ENCODE measurements at places on chromosomes 2 and 18.

DNA sequence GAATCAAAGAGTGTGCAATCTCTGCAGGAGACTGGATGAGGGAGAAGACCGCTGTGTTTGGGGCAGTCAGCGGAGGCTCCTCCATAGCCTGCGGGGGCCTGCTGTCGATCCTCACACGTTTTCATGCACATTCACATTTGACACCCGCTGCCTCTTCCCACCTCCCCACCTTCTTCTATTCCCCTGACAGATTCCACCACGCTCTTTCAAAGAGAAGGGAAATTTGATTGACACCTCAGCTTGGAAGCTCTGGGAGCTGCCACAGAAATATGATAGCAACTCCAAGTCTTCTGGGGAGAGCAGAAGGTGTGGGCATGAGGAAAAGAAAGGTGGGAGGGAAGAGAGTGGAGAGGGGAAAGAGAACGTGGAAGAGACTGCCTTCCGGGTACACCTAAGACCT lies 87.5 kb downstream of the BOD1L2 start:
- DNase-seq = no peak

DNA sequence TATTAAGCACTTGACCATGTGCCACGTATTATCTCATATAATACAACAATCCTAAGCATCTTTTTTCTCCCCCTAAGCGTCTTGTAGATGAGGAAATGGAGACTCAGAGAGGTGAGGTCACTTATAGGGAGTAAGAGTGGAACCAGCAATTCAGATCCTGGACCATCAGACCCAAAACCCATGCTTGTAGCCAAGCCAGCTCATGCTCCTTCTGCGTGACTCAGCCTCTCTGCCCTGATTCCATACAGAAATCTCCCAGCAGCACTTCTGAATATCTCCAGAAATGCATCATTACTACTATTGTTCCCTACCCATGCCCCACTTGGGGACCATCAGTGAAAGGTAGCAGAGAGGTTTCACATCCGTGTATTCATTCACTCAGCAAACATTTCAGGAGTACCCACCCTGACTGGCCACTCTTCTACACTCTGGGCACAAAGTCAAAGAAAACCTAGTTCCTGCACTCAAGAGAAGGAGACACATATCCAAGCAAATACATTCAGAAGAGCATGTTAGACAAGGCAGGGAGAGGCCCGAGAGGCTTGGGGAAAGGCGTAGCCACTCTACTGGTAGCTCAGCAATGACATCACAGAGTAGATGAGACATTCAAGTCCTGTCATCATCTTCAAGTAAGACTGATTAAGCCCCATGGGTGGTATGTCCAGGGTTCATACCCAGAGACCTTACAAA lies 141.9 kb downstream of the MTCL1 start:
- DNase-seq = no peak

- DNase-seq = no peak
Observed at GRCh38 chr2:61922714-61923113, 17.2 kb downstream of the COMMD1 start.

DNA sequence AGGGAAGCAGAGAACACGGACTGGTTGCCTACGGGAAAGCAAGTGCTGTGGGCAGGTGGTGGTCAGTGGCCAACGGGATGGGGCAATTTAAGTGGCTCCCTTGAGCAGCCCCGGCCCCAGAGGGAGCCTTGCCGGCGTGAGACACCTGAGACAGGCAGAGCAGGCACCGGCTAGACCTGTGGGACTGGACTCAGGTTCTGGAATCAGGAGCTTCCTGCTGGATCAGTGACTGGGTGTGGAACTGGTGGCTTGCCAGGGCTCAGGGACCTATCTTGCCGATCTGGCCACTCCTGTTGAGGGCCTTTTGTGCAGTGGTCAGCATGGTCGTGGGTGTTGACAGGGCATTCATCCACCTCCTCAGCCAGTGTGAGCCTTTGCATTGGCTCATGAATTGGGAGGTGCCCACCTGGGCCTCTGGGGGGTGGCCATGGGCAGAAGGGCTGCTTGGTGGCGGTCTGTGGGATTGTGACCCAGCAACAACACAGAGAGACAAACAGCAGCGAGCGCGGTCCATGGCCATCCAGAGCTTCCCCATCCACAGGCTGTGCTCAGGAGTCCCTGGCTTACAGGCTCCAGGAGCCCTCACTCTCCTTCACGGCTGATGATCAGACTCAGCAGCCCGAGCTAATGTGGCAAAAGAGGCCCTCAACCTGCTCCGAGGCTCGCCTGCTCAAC lies 85.4 kb upstream of the ZNF516 start:
- no peak for DNase-seq

DNA sequence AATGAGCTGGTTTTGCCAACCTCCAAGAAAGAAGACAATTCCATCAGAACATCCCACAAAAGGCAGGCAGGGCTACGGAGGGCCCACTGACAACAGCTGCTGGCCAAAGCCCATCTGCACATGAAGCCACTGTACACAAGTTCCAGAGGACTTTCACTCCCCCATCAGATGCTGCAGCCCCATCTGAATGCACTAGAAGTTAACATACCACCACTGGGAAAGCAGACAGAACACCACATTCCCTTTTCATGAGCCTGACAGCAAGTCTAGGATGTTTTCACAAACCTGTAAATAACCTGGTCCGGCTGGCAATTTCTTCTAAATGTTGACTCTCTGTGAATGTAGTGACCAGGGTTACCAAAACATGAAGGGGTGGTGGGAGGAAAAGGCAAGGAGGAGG lies 41.5 kb downstream of the CCBE1 start:
- DNase-seq = no peak

GRCh38 chr2:241350878-241351639 lies 5.0 kb upstream of the FARP2 start:
- no peak for DNase-seq

DNA sequence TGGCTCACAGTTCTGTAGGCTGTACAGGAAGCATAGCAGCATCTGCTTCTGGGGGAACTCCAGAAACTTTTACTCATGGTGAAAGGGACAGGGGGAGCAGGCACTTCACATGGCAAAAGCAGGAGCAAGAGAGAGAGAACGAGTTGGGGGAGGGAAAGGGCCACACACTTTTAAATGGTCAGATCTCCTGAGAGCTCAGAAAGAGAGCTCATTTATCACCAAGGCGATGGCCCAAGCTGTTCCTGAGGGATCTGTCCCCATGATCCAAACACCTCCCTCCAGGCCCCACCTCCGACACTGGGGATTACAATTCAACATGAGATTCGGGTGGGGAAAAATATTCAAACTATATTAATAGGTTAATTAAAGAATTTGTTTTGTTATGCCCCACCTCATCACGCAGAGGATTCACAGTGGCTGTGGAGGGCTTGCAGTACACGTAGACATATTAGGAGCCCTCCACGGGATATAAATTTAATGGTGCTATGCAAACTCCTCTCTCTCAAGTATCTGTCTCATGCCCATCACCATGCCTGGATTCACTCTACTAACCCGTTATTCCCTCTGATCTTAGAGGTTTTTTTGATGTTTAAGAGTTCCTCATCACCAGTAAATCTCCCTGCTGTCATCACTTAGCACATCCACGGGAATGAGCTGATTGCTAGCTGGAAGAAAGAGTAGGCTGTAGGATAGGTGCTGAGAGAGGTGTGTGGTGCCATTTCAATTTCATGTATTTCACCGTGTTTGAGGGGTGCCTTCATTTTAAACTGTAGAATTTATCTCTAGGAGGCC lies 84.5 kb upstream of the ARHGAP28 start:
- DNase-seq = no peak

DNA sequence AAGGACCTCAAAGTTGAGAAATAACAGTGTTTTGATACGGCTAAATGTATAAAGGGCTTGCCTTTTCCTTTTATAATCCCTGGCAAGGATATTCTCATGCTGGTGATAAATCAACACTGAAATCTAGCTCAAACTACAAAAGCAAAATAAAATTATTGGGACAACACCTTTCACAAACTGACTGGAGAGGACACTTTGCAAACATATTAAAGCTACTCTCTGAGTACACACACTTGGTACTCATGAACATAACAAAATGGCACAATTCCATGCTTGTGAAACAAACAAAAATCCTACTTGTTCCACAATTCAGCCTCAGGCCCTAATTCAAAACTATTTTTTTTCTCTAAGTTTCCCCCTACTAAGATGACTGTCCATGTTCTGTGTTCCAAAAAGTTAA lies 305.8 kb downstream of the ETAA1 start:
- DNase-seq = no peak

DNA sequence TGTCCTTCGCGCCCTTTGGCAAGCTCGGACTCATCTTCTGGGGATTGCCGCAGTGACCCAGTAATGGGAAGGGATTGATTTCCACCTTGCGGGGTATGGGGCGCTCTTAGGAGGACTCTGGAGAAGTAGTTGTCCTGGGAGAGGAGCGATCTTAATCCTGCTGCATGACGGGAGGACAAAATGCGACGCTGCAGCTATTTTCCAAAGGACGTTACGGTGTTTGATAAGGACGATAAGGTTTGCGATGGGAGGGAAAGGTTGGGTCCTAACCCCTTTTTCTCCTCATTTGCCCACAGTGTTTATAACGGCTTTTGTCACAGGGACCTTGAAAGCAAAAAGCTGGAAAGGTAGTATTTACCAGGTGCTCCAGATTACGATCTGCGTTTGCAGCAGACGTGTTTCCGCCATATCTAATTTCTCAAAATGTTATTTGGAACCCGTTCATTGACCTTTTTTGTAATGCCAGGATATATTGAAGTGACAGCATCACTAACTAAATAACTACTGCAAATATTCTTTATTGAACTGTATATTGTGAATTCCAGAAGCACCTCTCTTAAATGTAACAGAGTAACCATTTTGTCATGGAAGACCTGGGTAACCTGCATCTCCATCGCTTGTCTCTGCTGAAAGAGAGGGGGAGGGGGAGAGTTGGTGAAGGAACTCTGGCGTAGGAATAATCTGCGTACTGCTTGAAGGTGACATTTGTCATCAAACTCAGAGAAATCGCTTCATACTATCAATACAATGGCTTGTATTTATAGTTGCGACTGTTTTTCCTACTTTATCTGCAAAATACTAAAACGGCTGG lies 590 bp downstream of the MDH1 start:
- no peak for DNase-seq

DNA sequence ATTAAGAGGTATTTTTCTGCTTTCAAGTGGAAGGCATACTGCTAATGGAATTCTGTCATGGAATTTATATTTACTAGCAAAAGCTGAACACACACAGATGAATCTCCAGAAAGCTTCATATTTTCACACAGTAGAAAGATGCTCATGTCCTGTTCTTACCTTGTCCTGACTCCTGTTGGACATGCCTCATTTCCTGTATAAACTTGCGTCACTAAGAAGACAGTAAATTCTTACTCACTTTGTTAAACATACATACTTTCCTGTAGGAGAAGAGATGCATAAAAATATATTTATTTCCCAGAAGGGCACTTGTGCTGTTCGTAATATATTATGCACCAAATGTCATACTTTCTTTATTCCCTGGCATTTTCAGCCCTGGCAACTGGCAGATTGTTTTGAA lies 238.3 kb upstream of the RASGRP3 start:
- DNase-seq = no peak

DNA sequence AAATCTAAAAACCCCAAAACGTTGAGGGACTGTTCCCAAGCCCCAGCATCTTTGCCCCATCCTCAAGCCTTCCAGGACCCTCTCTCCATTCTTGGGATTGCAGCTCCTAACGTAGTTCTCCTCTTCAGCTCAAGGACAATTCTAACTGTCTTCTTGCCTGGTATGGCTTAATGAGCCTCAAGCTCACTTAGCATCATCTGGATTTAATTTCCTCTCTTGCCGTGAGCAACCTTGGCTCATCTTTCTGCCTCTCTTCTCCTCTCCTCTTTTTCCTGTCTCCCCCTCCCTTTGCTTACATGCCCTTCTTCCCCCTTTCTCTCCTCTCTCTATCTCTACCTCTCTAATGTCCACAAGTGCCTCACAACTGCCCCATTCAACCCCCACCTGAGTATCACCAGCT lies 44.2 kb downstream of the TACR1 start:
- no peak for DNase-seq

- DNase-seq = no peak
Observed at GRCh38 chr2:121479882-121480522, 50.7 kb upstream of the RNU4ATAC start.

DNA sequence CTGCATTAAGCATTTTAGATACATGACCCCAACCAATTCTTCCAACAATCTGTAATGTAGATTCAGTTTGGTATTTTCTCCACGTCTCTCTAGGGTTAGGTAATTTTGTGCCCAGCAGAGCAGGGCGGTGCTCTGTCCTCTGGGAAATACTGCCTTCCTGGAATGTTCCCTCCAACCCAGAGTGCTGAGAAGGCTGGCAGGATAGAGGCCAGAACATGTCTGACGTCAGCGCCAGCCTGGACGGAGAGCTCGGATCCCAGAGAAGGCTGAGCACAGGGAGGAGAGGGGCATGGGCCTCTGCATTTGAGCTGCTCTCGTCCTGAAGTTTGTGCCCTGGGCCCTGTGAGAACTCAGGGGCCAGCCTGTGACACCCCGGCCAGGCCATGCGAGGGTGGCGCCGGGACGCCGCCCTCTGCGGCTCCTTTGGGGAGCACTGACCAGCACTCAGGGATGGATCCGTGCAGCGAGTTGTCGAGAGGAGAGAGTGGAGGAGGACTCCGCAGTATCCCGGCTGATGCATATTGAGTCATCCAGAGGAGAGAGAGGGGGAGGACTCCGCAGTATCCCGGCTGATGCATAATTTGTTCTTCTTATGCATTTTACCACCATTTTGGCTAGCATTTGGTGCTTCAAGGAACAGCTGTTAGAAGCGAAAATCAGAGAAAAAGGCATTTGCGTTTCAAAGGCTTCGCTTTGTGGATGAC lies 80.0 kb upstream of the PXDN start:
- DNase-seq = no peak
